ENCODE measurements at places on chromosomes 1 and 21. TPM values are rescaled to one million over a fixed set of nuclear protein-coding genes. Genes with fewer than 3 reads are reported as not detected.

The LCA5L gene
- 4.4 TPM for total RNA-seq

The NKAIN1 gene
- 2.7 TPM for total RNA-seq

The INSRR gene
- total RNA-seq: not detected

The KIF26B gene
- total RNA-seq: 19.6 TPM

The HHAT gene
- total RNA-seq: 12.9 TPM

The SLC30A10 gene
- total RNA-seq: not detected

The KRTAP12-2 gene
- total RNA-seq: not detected

The FBLIM1 gene
- 364 TPM for total RNA-seq

The SYCP1 gene
- total RNA-seq: 0.17 TPM

The SLC9C2 gene
- not detected for total RNA-seq

The RHBDL2 gene
- not detected for total RNA-seq

The F5 gene
- total RNA-seq: not detected

The CD52 gene
- total RNA-seq: 1.2 TPM

The FCRL5 gene
- not detected for total RNA-seq

The C1orf185 gene
- not detected for total RNA-seq

The PHTF1 gene
- 33.1 TPM for total RNA-seq

The IL10 gene
- total RNA-seq: not detected
